ENCODE measurements at places on chromosomes 1 and 21.

GRCh38 chr1:11388617-11389016, 90.3 kb upstream of the DISP3 start:
- DNase-seq, result no peak

GRCh38 chr1:226001963-226002666, 3.0 kb upstream of the SDE2 start:
- DNase-seq, result peak; percentile 65

GRCh38 chr1:110233861-110234260, 23.7 kb downstream of the KCNC4 start:
- DNase-seq, result no peak

DNA sequence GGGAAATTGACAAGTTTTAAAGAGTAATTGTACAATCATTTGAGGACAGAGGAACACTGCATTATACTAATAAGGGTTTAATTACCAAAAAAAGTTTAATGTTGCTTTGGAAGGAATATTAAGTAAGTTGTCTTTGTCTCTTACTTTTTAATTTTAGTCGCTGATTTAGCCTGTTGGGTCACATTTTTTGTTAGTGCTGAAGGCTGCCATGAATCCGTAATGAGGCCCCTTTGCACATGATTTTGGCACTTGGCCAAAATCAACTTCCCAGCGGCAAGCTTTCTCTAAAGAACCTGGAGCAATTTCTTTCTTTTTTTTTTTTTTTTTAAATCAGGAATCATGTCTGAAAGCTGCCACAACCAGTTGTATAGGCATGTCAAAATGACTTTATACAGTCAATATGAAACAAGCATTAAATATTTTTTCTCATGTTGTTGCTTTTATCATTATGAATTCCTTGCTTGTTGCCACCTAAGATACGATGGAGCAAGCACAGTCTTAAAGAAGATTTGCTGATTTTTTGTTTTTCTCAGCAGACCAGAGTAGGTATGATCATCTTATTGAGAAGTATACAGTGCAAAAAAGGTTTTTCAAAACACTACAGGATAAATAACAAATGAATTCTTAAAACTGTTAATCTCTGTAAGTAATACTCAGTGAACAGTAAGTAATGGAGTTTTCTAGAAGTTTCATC, 690.4 kb downstream of the USP25 start:
- no peak for DNase-seq

DNA sequence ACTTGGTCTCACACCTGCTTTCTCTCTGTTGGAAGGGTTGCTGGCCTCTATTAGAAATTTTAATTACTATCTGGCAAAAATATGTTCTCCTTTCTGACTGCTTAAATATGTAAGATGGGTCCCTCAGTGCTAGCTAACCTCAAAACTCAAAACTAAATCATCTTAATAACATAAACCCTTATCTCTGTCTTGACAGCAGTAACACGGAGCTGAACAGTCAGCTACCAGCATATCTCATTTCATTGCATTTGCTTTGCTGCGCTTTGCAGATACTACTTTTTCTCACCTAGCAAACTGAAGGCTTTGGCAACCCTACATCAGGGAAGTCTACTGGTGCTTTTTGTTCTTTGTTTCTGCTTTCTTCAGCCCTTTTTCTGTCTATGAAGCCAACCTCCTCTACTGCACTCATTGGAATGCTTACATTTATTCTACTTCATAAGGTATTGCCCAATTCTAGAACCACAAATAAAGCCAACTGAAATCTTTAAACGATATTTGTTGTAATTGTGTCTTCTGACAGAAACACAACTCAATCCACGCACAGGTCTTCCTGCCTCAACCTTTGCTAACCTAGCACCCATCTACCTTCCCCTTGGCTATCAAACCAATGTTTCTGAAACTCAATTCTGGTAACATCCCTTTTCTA, 95.6 kb downstream of the RERE start:
- no peak for DNase-seq

DNA sequence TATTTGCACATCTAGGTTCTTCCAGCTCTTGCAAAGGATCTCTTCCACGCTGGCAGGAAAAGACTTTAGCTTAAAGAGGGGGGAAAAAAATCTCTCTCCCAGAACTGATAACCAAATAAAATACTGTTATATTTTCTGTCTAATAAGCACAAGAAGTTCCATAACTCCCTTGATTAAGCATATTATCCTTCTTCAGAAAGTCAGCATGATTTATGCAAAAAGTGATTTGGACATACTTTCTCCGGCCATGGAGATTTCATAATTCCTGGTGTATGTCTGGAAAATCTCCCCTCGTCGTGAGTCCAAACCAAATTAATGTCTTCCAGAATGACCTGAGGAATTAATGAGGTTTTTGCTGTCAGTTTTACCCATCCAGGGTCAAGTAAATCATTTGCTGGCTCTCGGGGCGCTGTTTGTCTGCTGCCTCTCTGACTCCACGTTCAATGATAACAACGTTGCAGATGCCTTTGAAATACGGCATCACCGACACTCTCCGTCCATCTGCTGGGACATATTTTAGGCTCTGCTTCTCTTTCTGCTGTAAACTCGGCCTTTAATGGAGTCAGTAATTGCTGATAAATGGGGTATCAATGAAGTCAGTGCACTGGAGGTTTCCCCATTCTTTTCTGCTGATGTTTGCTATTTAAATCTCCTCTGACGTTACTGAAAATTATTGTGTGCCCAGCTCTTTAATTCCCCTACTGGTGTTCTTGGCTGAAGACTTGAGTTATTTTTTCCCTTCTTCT, 112.9 kb downstream of the HLX start:
- DNase-seq, result no peak

GRCh38 chr1:106249810-106250209, 806.7 kb upstream of the PRMT6 start:
- no peak for DNase-seq

GRCh38 chr1:209884665-209885117, 53.3 kb upstream of the SYT14 start:
- DNase-seq, result no peak

GRCh38 chr1:2865571-2866421, 64.3 kb upstream of the TTC34 start:
- no peak for DNase-seq

DNA sequence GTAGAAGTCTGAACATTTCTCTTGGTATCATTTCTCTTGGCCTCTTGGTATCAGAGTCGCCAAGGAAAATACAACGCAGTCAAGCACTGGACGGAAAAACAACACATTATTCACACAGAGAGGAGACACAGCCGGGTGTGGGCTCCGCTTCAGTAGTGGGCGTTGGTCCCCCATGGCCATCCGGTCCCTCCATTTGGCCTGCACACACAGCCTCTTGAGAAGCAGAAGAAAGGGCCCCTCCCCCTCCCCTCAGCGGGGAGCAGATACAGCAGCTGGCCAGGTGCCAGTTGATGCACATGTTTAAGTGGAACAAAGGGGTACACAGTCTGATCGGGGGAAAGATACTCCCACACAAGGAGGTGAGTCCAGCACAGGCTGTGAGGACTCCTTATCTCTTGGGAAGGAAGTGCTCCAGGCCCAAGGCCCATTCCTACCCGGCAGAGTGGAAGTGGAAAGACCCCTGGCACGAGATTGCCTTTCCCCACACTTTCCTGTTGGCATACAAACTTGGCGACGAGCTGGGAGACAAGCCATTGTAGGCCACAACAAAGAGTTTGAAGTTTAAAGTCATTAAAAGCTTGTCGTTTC, 311.3 kb downstream of the FAM72C start:
- DNase-seq, result no peak

- no peak for DNase-seq
Measured at GRCh38 chr1:234431255-234431654, 47.7 kb downstream of the TARBP1 start.

DNA sequence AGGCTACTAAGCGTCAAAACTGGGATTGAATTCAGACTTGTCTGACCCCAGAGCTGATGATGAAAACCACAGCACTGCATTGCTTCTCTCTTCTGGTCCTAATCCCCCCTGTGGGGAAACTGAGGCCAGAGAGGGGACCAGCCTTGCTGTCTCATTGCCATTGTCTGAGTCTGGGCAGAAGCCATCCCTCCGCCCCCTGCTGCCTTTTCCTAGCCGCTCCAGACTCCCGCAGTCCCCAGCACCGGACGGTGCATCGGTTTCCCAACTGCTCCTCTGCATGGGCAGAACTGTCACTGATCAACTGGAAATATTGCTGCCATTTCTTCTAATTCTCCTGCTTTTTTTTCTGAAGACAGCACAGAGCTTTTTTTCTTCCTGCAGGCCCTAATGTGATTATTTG, 157.4 kb downstream of the ACTL8 start:
- no peak for DNase-seq

DNA sequence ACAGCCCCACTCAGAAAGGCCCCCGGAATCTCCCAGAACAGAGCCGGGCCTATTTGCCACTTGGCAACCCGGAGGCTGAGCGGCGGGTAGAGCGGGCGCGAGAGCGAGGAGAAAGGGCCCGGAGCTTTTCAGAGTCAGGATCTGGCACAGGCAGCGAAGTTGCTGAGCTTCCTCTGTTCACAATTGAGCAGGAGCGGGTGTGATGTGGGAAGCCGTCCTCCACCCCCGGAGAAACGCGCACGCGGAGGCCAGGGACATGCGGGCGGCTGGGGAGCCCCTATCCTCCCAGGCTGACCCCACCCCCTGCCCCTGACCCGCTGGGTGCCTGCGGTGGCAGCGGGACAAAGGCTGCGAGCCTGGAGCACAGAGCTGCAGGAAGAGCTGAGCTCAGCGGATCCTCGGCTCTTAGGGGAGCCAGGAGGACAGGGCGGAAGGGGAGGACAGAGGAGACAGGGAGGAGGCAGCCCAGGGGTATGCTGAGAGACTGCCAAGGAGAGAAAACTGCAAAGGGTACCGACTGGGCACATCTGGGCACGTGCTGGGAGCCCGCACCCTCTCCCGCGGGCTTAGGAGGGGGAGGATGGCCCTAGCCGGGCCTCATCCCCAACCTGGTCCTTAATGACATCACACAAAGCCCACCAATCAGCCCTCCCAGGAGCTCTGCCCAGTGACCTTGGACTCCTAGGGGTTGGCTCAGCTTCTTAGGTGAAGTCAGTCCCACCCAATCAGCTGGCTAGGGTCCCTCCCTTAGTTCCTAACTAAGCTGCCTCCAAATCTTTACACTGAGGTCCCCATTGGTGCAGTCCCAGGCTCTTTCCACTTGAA, 9.3 kb downstream of the KIF21B start:
- DNase-seq, result no peak

DNA sequence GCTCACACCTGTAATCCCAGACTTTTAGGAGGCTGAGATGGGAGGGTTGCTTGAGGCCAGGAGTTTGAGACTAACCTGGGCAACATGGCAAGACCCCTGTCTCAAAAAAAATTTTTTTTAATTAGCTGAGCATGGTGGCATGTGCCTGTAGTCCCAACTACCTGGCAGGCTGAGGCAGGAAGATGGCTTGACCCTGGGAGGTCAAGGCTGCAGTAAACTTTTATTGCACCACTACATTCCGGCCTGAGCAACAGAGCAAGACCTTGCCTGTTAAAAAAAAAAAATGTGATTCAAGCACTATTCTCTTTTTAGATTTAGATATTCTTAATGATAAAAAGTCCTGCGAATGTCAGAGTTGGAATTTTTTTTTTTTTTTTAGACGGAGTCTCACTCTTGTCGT, 102.5 kb upstream of the L1TD1 start:
- DNase-seq, result no peak

GRCh38 chr1:204453141-204453772, 41.3 kb downstream of the PIK3C2B start:
- peak; percentile 77 for DNase-seq

DNA sequence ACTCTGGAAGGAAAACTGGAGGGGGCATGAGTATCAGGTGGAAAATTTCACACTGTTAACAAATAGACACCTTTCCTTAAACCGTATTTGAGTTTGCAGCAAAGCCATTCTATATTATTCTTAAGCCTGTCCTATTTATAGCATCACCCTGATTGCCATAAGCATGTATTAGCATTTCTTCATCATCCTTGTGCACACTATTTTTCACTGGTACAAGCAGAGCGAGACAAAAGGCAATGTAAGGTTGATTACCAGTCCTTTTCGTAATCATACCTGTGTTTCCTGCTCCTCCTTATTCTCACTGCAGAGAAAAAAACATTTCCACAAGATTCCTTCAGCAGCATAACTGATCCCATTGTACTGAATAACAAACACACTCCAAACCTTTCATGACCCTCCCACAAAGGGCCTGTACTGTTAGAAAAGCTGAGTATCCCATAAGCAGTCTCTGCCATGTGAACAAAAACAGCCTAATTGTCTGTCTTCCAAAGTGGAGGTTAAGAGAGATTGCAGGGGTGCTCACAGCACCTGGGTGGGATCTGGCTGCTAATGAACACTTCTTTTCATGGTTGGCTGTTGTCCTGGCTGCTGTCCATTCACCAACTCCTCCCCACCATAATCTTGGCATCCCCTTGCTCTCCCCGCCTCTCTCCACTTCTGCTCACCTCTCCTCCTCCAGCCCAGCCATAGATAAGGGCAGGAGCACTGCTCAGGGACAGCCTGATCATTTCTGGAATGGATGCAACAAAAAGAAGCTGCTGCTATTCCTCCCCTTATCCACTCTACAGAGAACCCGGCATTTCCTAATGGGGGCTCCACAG, 30.4 kb downstream of the VTCN1 start:
- no peak for DNase-seq

- no peak for DNase-seq
Measured at GRCh38 chr1:93442008-93442666, 5.8 kb upstream of the FNBP1L start.

GRCh38 chr1:193754732-193755427, 568.5 kb upstream of the B3GALT2 start:
- no peak for DNase-seq

DNA sequence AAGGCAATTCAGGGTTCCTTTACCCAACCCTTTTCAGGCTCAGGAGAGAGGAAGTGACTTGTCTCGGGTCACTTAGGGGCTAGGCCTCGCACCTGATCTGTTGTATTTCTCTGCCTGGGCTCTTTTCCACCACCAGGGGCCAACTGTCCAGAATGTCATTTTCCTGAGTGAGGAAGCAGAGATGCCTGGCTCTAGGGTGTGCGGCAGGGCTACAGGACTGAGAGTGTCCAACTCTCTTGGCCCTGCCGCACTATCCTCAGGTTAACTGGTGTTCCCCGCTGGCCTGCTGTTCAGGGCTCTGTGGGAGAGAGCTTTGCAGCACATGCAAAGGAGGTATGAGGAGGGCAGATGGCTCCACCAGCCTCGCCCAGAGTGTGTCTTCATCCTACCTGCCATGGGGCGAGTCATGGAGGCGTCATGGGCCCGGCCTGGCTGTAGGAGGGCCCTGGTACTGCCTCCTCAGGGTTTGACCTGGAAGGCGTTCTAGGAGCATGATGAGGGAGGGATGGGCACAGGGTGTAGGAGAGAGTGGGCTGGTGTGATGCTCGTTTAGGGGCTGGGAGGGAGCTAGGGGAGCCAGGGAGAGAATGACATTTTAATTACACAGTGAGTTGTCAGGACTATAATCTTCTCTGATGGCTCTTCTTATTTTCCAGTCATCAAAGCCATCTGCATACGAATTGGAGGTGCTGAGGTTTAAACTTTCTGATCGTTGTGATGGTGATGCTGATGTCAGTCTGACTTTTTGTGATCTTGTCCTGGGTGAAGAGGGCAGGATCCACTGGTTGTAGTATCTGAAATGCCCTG, 128.3 kb downstream of the NOS1AP start:
- DNase-seq, result no peak

Data from effector memory CD4-positive, alpha-beta T cell (primary cell).